ENCODE measurements at places on chromosomes 13 and 19.

DNA sequence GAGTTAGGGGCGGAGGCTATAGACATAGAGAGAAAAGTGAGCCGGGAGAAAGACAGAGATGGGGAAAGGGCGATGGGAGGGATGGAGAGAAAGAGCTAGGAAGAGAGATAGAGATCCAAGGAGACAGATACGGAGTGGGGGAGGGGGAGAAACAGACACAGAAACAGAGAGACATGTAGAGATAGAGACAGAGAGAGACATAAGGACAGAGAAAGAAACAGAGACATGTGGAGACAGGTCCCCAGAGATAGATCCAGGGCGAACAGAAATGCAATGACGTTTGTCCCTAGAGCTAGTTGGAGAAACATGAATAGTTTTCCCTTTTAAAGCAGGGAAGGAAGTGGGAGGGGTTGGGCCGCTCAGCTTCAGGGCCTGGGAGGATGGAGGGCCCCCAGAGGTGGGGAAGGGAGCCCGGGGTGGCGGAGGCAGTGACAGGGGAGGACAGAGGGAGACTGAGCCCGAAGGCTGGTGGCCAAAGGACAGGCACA is 4.6 kb downstream of the PPP1R14A start:
- DNase-seq = peak; percentile 66

- no peak for DNase-seq
Measured at GRCh38 chr13:40136896-40137295, 481.4 kb downstream of the COG6 start.

- DNase-seq = no peak
Measured at GRCh38 chr19:20558571-20558970, 7.0 kb downstream of the ZNF737 start.

DNA sequence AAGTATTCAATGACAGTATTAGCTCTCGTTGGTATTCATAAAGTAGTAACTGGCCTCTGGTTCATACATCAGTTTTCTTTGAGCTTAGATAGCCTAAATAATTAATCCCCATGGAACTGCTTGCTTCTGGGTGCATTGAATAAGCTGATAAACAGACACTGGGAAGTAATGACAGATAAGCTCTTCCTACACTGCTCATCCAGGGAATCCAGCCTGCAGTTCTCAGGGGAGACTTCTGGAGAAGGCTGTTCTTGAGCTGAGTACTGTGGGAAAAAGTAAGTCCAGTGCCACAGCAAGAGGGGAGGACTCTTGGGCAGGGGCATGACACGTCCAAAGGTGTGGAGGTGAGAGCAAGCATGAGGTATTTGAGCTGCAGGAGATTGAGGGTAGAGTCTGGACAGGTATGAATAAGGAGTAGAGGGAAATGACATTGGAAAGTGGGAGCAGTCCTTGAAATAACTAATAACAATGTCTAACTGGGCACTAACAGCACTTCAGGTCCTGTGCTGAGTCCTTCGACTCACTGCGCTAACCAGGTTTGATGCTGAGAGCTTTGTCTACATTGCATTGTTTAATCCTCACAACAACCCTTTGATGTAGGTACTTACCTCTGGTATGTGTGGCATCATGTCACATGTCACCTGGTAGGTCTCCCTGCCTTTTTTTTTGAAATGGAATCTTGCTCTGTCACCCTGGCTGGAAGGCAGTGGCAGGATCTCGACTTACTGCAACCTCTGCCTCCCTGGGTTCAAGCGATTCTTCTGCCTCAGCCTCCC is 7.2 kb downstream of the GARRE1 start:
- no peak for DNase-seq

- DNase-seq = no peak
Measured at GRCh38 chr19:49807904-49808675, 5.0 kb downstream of the FUZ start.

GRCh38 chr13:80946008-80946802 is 605.3 kb upstream of the SPRY2 start:
- DNase-seq = no peak

- no peak for DNase-seq
Measured at GRCh38 chr13:109667056-109667455, 119.3 kb downstream of the IRS2 start.

DNA sequence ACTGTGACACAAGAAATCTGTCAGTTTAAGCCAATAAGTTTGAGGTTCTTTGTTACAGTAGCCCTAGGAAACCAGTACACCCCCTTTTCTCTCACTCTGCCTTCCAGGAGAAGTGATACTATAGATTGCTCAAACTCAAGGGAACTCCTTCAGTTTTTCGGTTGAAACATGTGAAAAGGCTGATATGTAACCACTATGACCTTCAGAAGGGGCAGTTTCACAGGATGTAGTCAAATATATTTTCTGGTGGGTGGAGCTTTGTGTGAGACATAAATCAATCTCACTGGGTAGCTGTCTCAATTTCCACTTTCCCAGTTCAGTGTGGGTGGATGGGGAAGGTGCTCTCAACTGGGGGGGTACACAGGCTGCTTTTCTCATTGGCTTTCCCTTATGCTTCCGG is 41.7 kb downstream of the HTR2A start:
- no peak for DNase-seq

GRCh38 chr13:110233951-110234280 is 73.0 kb downstream of the COL4A1 start:
- no peak for DNase-seq

- DNase-seq = no peak
Measured at GRCh38 chr13:113383089-113383488, 19.2 kb upstream of the GRTP1 start.

DNA sequence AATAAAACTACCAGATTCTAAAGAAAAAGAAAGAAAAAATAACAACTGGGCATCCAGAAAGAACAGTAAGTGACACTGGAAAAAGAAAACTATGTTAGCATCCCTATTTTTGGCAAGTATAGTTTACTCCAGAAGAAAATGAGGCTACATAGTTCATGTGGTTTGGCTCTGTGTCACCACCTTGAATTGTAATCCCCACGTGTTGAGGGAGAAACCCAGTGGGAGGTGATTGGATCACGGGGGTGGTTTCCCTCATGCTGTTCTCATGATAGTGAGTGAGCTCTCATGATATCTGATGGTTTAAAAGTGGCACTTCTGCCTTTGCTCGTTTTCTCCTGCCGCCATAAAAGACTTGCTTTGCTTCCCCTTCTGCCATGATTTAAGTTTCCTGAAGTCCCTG is 76.9 kb downstream of the ITGBL1 start:
- no peak for DNase-seq

GRCh38 chr19:32914879-32915660 is 45.5 kb upstream of the SLC7A9 start:
- no peak for DNase-seq

Measured in Kasumi-1 (cell line).